ENCODE measurements at places on chromosomes 2 and 18.
A peak's percentile ranks its signal among the peaks of the same experiment; 100 is the strongest.

DNA sequence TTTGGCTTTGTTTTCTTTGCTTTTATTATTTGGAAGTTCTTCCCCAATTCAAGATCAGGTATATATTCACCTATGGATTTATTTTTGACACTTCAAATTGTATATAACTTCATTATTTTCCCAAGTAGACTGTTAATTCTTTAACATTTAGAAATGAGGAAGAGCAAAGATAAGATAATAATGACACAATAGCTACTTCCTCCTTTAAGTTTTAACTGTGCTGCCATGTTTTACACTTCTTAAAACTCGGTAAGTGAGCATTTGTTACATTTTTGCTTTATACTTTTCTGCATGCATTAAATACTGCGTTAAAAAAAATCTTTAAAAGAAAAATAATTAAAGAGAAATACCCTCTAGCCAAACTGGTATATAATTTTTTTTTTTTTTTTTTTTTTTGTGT lies 32.5 kb downstream of the SLC66A3 start:
- no peak for DNase-seq

DNA sequence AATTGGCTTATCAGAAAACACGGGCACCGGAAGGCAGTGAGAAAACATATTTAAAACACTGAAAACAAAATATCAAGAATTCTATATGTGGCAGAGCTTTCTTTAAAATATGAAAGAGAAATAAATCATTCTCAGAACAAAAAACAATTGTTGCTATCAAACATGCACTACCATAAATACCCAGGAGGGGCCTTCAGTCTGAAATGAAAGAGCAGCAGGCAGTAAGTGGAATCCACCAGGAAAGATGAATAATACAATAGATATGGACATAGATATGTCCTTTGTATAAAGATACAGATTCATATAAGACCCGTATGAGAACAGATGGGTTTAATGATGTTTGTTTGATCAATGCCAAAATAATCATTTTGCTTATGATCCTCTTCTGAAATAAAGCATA lies 142.0 kb downstream of the TMEM18 start:
- DNase-seq, result no peak

- no peak for DNase-seq
Measured at GRCh38 chr2:234672498-234673150, 175.7 kb upstream of the ARL4C start.

GRCh38 chr2:48026865-48027264 lies 120.6 kb upstream of the FBXO11 start:
- DNase-seq, result no peak

GRCh38 chr2:133130548-133131246 lies 437.6 kb downstream of the NCKAP5 start:
- DNase-seq, result no peak

- no peak for DNase-seq
Measured at GRCh38 chr2:132562245-132562644, 107.8 kb downstream of the LYPD1 start.

GRCh38 chr2:219124381-219125110 lies 36.1 kb downstream of the NHEJ1 start:
- no peak for DNase-seq

DNA sequence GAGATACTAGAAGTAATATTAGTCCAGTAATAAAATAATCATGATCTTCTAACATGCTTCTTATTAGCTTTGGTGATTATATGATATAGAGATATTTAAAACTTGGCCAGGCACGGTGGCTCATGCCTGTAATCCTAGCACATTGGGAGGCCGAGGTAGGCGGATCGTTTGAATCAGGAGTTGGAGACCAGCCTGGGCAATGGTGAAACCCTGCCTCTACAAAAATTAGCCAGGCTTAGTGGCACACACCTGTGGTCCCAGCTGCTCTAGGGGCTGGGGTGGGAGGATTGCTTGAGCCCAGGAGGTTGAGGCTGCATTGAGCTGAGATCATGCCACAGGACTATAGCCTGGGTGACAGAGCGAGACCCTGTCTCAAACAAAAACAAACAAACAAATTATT lies 87.0 kb downstream of the WDR7 start:
- no peak for DNase-seq

DNA sequence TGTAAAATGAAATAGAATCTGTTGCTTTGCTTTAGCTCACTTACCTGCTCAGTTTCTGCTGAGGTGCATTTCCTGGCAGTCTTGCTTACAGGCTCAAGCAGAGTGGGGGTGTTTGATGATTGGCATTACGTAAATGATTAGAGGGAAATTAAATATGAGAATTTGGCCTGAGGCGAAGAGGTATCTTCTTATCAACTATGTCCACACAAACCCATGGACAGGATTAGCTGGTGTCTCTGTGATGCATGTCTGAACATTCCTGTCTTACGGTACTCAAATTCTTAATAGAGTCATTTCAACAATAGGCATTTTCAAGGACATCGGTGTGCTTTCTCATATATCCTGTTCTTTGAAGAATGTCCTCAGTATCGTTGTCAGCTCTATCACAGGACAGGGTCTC lies 102.1 kb downstream of the PRPF40A start:
- DNase-seq, result no peak

DNA sequence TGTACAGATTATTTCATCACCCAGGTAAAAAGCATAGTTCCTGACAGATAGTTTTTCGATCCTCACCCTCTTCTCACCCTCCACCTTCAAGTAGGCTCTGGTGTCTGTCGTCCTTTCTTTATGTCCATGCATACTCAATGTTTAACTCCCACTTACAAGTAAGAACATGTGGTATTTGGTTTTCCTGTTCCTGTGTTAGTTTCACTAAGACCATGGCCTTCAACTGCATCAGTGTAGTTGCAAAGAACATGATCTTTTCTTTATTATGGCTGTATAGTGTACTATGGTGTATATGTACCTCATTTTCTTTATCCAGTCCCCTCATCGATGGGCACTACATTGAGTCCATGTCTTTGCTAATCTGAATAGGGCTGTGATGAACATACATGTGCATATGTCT lies 184.2 kb downstream of the KCNJ3 start:
- DNase-seq, result no peak

DNA sequence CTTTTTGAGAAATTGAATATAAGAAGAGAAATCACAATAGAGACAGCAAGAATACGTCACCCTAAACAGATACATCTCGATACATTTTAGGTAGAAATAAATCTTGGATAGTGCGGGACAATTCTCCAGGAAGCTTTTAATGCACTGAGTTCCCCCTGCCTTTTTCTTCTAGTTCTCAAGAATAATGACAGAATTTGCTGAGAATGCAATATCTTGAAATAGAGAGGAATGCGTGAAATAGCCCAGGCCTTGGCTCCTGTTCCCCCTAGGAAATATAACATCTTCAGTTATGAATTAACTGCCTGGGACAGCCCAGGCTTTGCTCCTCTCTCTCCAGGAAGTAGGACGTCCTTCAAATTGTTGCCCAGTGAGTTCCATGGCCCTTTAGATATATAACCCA lies 7.6 kb upstream of the NRXN1 start:
- DNase-seq, result no peak

- no peak for DNase-seq
Measured at GRCh38 chr2:85584354-85584856, at the start of gene VAMP5. Gene VAMP5, plus strand, starts transcription at chr2:85584431. Its CDS starts 60 bp downstream, at chr2:85584491.

DNA sequence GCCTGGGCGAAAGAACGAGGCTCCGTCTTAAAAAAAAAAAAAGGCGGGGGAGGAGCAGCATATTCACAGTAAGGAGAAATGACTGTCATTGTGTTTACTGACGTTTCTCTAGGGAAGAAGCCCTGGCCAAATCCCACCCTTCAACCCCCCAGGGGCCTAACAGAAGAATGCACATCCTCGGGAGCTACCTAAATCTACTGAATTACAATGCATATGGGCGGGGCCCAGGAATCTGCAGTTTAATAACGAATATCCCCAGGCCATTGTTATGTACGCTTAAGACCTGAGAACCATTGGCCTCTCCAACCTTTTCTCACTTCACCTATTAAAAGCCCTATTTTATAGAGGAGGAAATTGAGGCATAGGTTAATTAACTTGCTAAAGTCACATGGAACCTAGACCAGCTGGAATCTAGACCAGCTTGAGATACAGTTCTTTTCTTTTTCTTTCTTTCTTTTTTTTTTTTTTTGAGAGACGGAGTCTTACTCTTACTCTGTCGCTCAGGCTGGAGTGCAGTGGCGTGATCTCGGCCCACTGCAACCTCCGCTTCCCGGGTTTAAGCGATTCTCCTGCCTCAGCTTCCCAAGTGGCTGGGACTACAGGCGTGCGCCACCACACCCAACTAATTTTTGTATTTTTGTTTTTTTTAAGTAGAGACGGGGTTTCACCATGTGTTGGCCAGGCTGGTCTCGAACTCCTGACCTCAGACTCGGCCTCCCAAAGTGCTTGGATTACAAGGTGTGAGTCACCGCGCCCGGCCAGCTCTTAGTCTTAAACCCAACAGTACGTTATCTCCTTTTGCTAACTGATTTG lies 708 bp upstream of the RIF1 start:
- no peak for DNase-seq

- DNase-seq, result peak; percentile 75
Measured at GRCh38 chr2:230411570-230412370, 4.2 kb upstream of the SP100 start.

DNA sequence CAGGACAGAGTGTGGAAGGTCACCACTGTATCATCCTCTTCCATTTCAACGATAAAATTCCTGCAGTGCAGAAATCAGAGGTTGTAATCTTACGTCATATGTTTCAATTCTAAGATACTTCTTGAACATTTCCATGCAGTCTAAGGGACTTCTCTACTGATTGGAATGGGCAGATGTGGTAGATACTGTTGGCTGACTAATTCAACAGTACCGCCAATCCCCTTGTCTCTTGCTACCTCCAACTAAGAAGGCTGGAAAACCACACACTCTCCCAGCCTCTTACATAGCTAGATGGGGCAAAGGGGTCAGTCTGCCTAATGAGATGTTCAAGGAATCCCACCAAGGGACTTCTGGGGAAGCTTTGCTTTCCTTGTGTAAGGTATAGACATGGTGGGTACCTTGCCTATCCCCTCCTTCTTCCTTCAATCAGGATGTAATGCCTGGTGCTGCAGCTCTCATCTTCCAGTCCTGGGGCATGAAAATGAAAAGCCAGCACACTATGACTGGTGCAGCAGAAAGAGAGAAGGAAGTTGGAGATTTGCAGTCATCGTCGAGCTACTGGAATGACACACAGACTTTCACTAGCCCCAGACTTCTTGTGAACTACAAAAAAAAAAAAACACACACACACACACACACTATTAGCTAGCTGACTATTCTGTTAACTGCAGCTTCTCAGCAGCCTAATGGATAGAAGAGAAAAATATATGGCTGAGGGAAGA lies 84.1 kb downstream of the ALPK2 start:
- DNase-seq, result no peak

DNA sequence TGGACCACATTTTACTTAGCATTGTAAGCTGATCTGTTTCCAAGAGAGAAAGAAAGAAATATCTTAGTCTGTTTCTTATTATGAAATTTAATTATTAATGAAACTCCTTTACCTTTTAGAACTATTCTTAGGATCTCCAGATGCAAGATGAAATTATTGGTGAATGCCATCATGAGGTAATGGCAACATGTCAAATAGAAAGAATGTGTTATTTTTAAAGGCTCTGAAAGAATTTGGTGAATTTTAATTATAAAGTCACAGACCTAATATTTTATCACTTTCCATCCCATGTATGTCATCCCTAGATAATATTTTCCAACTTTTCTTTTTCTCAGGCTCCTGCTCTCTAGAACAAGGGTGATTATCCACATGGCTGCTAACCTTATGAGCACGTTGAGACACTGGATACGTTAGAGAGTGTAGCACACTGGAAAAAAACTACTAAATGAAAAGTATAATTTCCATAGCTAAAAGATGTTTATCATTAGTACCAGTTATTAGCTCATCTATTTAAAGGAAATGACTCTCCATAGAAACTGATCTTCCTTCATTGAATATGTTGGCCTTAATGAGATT lies 95.2 kb upstream of the SCG2 start:
- DNase-seq, result no peak

- no peak for DNase-seq
Measured at GRCh38 chr18:22024924-22025323, 144.5 kb upstream of the GATA6 start.

DNA sequence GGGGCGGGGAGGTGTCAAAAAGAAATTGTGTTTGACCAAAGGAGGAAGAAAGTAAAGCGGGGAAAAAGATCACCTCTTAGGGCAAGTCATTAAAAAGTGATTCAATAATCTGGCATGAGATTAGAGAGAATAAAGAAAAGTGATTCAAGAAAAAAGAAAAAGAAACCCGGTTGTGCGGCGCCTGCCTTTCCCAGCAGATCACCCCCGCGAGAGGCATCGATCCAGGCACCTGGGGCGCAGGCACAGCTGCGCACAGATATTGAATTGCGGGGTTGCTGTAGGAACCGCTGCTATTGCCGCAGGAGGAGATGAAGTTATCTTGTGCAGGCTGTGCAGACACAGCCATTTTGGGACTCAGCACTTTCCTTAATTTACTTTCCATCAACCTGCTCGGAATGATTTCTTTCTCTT lies 71.2 kb downstream of the PLB1 start:
- DNase-seq, result peak; percentile 47

DNA sequence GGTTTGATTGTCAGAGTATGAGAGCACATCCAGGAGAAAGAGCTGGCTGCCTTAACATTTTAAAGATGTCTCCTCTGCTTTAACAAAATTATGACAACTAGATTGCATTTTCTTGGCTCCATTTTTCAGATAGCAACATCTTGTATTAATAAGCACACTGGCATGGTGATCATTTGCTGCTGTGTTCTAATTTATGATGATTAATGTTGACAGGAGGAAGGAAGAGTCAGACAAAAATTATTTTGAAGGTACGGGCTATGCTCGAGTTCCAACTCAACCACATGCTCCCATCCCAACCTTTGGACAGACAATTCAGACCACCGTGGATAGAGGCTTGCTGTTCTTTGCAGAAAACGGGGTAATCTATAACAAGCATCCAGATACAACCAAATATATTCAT lies 98.2 kb upstream of the TTC39C start:
- DNase-seq, result no peak

DNA sequence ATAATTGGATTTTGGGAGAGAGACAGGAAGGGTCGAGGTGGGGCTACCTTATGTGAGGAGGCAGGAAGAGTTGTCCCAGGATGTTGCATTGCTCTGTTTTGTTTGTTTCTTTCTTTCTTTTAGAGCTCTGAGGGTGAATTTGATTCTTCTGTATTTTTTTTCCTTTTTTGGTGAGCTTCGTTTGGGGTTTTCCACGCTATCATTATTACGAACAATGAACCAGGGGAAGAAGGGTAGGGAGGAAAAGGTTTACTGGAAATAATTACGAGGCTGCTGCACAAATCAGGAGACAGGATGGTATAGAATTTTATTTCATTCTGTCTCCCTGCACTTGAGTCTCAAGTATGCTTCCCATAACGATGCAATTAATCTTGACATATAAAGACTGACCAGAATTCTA lies 51.4 kb upstream of the ZNF516 start:
- DNase-seq, result no peak

GRCh38 chr2:109633284-109633961 lies 19.3 kb downstream of the SOWAHC start:
- DNase-seq, result no peak

- no peak for DNase-seq
Measured at GRCh38 chr2:237178396-237178795, 92.7 kb downstream of the COPS8 start.

GRCh38 chr2:2291500-2292260 lies 39.4 kb downstream of the MYT1L start:
- DNase-seq, result no peak

- no peak for DNase-seq
Measured at GRCh38 chr2:177598326-177599138, 206.0 kb downstream of the AGPS start.

Data from activated CD4-positive, alpha-beta T cell treated with anti-CD3 and anti-CD28 coated beads, Interleukin-2, amount 10 ng/mL, durations not matched to agents 7 days and 5 days (primary cell).